GDM1 (cell line): ENCODE measurements at places on chromosomes 1 and 21.
A peak's percentile ranks its signal among the peaks of the same experiment; 100 is the strongest.

DNA sequence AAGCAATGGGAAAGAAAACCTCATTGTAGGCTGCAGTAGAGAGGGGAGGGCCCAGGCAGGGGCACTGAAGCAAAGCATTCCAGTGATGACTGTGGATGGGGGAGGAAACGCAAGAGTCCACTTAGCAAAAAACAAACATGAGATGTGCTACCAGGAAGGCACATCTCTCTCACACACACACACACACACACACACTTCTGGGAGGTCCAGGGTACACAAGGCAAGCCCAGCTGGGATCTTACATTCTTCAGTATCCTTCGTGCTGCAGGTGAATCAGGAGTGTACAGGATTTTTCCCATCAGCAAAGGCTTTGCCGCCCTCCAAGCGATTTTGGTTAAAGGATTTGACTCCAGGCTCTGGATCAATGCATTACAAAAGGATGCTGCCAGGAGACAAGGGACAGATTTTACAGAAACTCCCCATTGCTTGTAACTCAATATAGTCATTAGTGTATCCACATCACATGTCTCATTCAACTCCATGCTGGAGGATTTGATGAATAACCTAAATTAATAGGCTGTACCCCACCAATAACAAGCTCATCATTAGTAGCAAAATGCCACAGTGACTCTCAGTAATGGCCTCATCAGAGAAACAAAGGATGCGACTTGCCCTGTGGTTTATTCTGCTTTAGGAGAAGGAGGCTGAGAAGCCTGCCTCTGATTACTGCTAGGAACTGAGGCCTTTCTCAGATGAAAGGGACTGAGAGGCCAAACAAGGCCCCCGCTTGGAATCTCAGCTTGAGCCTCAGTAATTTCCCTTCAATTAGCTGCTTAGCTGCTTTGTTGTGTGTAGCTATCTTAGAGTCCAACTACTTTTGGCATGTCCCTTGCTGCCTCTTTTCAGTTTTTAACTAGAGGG is 41.6 kb downstream of the ABCA4 start:
- no peak for DNase-seq

DNA sequence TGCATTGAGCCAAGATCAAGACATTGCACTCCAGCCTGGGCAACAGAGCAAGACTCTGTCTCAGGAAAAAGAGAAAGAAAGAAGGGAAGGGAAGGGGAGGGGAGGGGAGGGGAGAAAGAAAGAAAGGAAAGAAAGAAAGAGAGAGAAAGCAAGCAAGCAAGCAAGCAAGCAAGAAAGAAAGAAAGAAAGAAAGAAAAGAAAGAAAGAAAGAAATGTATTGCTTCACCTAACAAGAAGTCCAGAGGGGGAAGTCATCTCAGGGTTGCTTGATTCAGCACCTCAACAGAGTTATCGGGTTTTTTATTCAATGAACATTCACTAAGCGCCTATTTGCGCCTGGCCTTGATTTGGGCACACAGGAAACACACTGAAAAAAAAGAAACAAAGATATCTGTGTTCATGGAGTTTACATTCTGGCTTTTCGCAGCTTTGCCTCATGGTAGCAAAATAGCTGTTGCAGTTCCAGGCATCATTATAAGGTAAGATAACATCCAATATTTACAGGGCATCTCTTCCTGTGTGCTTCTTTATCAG is 8.2 kb upstream of the RCSD1 start:
- DNase-seq = no peak

DNA sequence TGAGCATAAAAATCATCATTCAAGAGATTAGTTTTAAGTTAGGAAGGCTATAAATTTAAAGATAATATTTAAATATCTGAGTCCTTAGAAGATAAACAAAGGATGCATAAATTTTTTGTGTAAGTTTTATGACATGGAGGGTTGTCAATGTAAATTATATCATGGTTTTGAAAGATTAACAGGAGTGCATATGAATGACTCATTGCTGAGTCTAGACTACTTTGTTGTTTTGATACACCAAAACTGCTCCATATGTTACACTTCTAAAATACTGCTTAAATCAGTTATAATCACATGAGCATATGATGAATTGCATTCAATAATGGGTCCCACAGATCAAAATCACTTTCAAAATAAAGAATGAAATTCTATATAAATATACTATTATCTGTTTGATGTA is 312.5 kb downstream of the KCNT2 start:
- no peak for DNase-seq

DNA sequence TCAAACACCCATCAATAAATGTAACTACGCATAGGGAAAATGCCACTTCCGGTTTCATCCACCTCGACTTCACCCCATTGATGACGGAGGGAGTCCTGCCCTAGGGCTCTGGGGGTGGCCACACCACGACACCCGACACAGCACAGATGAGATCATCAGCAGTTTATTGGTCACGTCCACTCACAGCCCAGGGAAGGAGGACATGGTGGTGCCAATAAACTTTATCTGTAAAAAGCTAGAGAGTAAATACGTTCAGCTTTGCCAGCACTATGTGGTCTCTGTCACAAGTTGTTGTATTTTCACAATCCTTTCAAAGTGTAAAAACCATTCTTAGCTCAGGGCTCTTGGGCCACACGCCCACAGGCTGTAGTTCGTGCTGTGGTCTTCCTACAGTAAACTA is 16.3 kb downstream of the SETD4 start:
- DNase-seq = no peak

GRCh38 chr1:232813097-232813496 is 7.9 kb downstream of the MAP10 start:
- no peak for DNase-seq

DNA sequence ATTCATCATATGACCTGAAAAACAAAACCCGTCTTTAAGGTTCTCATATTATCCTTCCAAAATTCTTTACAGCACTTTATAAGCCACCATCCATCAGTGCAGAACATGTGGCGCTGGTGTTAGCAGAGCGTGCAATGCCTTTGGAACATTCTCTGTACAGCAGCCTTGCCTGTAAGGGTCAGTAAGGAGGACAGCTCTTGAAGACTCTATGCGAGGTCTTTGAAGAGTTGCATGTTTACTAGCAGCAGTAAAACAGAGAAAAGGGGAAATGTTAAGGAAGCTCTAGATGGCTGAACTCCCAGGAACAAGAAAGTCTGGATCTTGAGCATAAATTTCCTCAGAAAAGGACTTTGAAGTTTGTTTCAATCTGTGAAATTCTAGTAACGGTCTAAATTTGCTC is 365.6 kb downstream of the DUSP10 start:
- DNase-seq = no peak

DNA sequence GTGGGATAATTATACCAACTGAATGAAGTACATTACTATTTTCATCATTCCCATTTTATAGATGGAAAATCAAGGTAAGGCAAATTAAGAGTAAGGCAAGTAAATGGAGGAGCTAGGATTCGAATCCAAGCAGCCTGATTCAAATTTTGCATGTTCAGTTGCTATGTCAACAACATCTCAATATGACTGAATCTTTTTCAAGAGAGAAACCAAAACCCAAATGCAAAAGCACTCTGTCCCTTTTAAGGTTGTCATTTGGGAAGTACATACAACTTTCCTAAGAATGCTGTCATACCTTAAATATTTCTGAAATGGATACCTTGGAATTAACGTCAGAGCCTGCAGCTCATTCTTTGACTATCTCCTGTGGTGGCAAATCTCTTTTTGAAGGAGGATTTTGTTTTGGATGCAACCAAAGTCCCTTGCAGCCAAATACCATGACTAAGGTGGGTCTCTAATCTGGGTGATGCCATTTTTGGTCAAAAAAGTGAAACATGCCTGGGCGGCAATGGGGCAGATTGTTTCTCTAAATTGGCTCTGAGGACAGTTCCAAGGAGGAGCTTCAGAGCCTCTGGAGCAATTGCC is 25.4 kb downstream of the ADAMTS1 start:
- DNase-seq = no peak

DNA sequence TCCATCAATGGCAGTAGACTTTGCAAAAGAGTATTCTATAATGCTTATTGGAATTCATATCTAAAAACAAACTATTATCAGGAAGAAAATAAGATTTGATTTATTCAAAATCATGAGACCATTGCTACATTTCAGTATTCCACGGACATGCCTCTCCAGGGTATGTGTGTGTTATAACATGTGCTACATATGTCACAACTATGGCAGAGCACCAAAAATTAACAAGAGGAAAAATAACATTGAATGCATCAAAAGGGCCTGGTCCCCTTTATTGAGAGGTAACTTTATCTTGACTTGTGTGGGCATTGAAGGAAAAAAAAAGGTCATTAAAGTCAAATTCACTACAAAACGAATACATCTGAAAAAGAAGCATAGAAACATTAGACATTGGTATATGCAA is 22.6 kb upstream of the LRRC8B start:
- DNase-seq = no peak

GRCh38 chr1:108893141-108893530 is 16.4 kb downstream of the GPSM2 start:
- DNase-seq = no peak

- DNase-seq = no peak
Measured at GRCh38 chr1:46653405-46653958, 14.7 kb downstream of the ATPAF1 start.

GRCh38 chr1:3350506-3351261 is 103.8 kb upstream of the ARHGEF16 start:
- no peak for DNase-seq

DNA sequence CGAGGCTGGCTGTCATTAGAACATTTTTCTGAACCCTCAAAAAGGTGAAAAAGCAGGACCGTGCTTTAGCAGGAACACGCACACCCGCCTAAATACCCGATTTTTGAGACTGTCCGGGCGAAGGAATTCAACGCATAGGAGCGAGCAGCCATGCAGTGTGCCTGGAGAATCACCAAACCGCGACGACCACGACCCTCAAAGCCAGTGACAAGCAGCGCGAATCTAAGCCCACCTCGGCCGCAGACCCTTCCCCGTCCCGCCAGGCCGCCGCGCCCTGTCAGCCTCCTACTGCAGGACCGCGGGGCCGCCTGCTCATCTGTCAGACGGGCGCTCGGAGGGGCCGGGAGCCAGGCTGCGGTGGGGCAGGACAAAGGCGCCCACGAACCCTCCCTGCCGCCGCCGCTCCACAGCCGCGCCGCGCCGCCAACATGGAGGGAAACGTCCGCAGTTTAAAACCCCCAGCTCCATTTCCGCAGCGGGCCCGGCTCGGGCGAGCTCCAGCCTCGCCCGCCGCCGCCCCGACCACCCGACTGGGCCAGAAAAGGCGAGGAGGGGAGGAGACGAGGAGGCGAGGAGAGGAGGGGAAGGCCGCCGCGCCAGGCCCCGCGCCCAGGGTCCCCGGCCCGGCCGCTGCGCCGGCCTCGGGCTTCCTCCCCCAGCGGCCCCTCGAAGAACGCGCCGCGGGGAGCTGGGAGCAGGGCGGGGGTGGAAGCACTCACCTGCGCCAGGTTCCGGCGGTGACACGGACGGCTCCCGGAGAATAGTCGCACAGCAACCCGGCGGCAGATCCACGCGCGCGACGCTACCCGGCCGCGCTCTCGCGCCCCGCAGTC is at the start of gene LBR:
LBR (minus strand) TSS at position 804 of the 833 bp plus-strand sequence. CDS start 3,963 bp downstream, outside the sequence.
- no peak for DNase-seq

GRCh38 chr1:46613661-46614603 is 2.7 kb downstream of the MOB3C start:
- peak; percentile 54 for DNase-seq

DNA sequence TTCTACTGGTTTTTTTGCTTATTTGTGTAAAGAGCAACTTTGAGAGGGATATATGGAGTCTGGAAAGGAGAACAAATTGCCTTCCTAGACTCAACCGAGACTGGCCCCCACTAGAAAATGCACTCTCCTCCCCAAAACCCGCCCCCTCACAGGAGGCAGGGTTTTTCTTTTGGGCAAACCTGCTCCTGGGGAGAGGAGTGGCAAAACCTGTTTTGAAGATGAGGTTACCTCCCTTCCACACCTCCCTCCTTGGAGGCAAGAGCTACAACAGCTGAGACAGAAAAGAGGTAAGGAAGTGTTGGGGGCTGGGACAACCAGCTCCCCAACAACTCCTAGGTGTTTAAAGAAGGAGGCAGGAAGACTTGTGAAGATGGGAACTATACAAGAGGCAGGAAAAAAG is at the start of gene BNIPL:
BNIPL (plus strand) TSS at position 231 of the 400 bp plus-strand sequence; CDS start at position 371, 140 bp downstream.
- no peak for DNase-seq

- DNase-seq = no peak
Measured at GRCh38 chr21:33359446-33359845, 34.7 kb downstream of the IFNAR1 start.

- no peak for DNase-seq
Measured at GRCh38 chr1:238302646-238303045, 411.9 kb upstream of the ZP4 start.

DNA sequence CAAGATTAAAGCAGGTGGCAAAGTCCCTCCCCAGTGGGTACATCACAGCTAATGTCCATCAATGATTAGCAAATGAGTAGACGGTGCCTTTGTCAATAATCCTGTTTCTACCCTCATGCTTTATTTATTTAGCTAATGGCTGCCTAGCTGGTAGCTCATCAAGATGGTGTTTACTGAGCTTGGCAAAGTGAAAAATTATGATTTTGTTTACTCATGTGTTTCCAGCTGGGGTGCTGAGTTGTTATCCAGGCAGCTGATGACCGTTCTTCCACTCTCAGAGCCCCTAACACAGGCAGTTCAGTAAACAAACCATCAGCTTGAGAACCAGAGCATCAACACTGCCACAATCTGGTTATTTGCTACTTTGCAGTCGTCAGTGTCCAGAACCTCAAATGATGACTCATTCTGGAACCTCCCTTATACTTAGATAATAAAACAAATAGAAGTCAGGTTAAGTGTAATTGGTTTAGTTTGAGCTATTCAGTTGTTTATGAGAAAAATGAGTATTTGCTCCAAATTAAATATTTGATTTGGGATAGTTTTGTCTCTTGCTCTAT is 163.9 kb downstream of the ST6GALNAC5 start:
- DNase-seq = no peak

- no peak for DNase-seq
Measured at GRCh38 chr1:155070721-155071569, 7.4 kb downstream of the EFNA4 start.

DNA sequence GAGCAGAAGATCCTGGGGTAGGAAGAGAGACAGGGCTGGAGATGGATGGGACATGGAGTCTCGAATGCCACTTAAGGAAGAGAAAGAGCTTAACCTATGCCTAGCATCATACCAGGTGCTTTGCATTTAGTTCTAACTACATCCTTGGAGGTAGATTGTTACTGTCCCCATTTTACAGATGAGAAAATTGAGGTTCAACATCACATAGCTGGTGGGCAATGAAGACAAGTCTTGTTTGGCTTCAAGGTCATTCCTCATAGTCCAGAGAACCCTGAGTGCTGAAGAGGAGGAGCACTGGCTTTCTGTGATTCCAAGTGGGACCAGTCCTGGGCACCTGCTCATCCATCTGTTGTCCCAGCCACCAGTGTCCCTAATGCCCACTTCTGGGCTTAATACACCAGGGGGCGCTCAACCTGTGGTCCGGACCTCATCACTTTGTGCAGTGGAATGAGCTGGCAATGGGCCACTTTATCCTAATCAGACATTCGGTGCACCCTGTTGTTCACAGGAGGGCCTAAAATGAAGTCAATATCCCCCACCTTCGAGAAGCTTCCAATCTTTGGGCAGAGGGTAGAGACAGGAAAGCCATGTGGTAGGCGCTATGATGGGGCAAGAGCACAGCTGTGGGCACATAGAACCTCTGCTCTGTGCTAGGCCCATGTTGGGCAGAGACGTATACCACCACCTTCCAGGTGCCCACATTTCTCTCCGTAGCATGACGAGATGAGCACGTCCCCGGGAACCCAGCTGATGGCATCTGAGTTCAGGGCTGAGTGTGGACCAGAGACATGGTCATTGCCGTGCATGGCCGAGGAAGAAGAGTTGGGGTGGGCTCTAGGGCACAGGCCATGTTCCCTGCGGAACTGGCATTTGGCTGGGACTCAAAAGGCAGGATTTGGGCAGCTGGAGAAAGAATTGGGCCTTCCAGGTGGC is 9.2 kb downstream of the RPS6KA1 start:
- peak; percentile 31 for DNase-seq
